Left renal cortex interstitium (tissue), 4 donors: ENCODE measurements at places on chromosomes 4 and X. TPM values are rescaled to one million over a fixed set of nuclear protein-coding genes. Genes with fewer than 3 reads are reported as not detected.

Gene RTL5
- polyA plus RNA-seq, result 23.0 TPM

DNA sequence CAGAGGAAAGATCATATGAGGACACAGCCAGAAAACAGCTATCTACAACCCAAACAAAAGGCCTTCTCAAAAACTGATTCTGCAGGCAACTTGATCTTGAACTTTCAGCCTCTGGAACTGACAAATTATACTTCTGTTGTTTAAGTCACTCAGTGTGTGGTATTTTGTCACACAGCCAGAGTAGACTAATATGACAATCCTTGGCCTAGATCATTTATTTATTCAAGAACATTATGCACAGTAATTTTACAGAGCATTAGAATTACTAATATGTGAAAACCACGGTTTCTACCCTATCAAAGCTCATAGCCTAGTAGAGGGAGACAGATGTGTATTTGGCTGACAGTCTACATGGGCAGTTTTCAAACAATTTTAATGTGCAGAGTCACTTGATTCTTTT lies 167.8 kb upstream of the PCDH18 start:
- DNase-seq, result no peak

Gene CFAP99
- polyA plus RNA-seq, result 0.35 TPM

Gene REPS2
- polyA plus RNA-seq, result 17.0 TPM

GRCh38 chr4:107392951-107393350 lies 327.1 kb downstream of the PAPSS1 start:
- DNase-seq, result no peak

Gene ZNF674
- 6.2 TPM for polyA plus RNA-seq

Gene FHIP1A
- polyA plus RNA-seq, result 5.6 TPM

Gene VSIG1
- polyA plus RNA-seq, result 0.99 TPM

DNA sequence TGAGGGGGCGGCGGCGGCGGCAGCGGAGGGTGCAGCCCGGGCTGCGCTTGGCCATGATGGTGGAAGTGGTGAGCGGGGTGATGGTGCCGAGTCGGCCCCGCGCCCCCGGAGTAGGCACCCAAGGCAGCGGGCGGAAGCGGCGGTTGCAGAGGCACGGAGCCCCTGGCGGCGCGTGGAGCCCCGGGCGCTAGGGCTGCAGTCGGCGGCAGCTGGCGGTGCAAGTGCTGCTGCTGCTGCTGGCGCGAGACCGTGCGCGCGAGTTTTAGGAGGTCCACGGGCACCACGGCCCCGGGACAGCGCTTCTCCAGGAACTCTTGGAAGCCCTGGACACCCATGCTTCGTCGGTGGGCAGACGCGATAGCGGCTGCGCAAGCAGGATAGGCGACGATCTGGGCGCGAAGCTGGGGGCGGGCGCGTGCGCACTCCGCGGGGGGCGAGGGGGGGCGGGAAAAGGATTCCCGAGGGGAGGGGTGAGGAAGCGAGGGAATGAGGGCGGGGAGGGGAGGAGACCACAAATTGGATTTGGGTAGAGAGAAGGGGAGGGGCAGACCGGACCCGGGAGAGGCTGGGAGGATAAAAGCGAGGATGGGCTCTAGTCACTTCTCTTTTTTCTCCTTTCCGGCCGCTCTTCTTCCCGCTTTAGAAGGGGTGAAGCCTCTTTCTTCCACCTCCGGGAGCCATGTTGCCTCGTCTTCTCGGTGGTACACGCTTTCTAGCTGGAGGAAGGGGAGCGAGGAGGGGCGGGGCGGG lies at the start of gene FAM120C:
FAM120C (minus strand) TSS at position 391 of the 750 bp plus-strand sequence; CDS start at position 335, 56 bp downstream.
- DNase-seq, result peak; percentile 66

Gene MAGEB10
- not detected for polyA plus RNA-seq

Gene SHISA3
- polyA plus RNA-seq, result 147 TPM

DNA sequence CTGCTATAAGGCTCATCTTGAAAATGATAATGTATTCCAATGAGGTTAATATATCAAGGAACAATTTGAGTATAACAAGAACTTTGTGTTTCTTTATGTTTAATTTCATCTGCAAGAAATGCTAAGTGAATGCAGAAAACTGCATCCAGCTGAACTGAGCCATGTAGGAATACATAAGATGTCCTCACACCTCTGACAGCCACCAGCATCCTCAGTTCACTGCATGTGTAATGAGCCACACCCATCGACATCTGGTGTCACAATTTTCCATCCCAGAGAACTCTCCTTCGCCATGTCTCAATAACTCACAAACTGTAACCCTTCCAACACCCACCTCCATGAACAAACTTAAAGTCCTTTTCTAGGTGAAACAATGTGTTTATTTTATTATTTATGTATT lies 3.3 kb upstream of the IL21 start:
- DNase-seq, result no peak

DNA sequence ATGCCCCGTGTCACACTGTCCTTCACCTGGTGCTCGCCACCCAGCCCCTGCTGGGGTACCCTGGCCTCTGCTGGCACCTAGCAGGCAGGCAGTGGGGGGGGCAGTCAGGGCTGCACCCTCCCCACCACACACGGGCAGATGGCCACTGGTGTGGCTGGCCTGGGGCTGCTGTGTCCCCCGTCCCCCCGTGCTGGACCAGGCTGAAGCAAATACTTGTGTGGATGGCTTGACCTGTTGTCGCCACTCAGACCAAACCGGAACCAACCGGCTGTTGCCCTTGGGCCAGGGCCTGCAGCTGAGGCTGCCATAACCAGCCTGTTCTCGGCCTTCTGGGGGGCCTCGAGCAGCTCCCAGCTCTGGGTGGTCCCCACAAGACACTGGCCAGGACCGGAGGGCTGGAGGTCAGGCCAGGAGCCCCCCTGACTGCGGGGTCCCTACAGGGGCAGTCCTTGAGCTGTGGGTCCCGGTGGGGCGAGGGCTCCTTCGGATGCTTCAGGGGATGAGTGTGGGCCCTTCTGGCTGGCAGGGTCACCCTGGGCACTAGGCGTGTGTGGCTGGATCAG lies 4.3 kb downstream of the FGFR3 start:
- DNase-seq, result no peak

- DNase-seq, result no peak
Measured at GRCh38 chr4:177185579-177185978, 124.1 kb upstream of the NEIL3 start.

DNA sequence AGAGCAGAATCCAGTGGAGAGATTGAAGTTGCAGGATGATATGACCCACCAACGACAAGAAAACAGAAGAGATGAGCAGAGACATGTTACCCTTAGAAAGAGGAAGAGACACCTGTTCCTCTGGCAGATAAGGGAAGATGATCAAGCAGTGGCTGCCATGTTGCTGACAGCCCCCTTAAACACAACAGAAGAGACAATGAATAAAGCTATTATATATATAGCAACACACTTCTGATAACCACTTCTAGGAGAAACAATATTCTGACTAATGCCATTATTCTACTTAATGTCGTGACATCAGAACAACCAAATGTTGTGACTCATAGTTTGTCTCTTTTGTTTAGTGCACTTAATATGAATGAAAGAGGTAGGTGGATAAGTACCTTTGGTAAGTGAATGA lies 44.9 kb downstream of the SH3RF1 start:
- no peak for DNase-seq
